Tibial nerve (tissue), 4 donors: ENCODE measurements at places on chromosomes 16 and 17.
A peak's percentile ranks its signal among the peaks of the same experiment; 100 is the strongest.

- no peaks in the 10 kb centered on the region for H3K27me3 ChIP-seq
- no peak for DNase-seq
- no peaks in the 10 kb centered on the region for H3K4me1 ChIP-seq
- no peak overlapping the region for H3K27ac ChIP-seq
These were observed 97.0 kb downstream of the PRKCA start for GRCh38 chr17:66399441-66399840.

DNA sequence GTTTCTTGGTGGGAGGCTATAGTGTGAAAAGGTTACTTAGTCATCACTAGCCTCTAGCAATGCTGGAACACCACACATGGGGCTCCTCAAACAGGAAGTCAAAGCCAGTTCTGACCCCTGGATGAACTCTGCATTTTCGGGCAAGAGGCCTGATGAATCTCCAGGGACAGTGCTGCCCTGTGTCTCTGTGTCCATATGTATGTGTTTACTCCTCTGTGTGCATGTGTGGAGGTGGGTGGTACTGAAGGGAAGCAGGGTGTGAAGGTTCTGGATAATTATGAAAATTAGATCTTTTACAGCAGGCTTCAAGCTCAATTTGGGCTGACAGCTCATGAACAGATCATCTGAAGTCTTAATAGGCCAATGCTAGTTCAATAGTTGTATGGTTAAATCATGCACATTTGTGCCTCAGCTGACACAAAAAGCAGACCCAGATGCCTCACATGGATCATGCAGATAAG, 133.6 kb downstream of the SNX11 start:
- H3K27ac ChIP-seq, result no peak overlapping the region
- no peaks in the 10 kb centered on the region for H3K27me3 ChIP-seq
- H3K4me3 ChIP-seq, result no peak overlapping the region
- DNase-seq, result peak; percentile 7
- H3K36me3 ChIP-seq, result no peaks in the 10 kb centered on the region

DNA sequence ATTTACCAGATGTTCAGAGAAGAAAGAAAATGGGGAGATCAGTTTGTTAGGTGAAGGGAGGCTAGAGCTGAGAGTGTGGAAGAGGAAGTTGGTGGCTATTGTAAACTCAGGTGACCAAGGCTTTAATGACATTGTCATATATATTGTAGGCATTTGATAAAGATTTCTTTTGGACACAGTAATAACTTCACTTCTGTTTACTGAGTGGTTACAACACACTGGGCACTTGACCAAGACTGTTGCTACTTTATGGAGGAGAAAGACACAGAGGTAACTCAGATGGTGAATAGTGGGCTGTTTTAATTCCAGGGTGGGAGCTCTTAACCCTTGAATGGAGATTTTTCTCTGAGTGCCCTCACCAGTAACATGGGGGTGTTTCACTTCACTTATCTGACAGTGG, 46.0 kb downstream of the TNRC6A start:
- no peak overlapping the region for H3K27ac ChIP-seq
- peaks cover 51% of the 10 kb centered on the region for H3K36me3 ChIP-seq
- no peak overlapping the region for H3K4me3 ChIP-seq
- H3K27me3 ChIP-seq, result no peaks in the 10 kb centered on the region

DNA sequence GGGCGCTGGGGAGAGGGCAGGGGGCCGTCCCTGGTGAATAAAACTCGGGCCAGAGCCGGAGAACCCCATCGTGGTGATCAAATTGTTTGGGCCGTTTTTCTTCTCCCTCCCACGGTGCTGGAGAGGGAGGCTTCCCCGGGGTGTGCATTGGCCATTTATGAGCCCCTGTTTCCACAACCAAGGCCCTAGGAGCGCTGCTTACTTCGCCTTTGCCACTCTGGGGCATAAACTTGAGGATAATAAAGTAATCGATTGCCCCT, 544 bp downstream of the CCP110 start:
- H3K27ac ChIP-seq, result peak overlapping the region; percentile 55
- H3K36me3 ChIP-seq, result no peaks in the 10 kb centered on the region
- no peaks in the 10 kb centered on the region for H3K4me1 ChIP-seq
- H3K4me3 ChIP-seq, result peak overlapping the region; percentile 79
- no peak for DNase-seq

DNA sequence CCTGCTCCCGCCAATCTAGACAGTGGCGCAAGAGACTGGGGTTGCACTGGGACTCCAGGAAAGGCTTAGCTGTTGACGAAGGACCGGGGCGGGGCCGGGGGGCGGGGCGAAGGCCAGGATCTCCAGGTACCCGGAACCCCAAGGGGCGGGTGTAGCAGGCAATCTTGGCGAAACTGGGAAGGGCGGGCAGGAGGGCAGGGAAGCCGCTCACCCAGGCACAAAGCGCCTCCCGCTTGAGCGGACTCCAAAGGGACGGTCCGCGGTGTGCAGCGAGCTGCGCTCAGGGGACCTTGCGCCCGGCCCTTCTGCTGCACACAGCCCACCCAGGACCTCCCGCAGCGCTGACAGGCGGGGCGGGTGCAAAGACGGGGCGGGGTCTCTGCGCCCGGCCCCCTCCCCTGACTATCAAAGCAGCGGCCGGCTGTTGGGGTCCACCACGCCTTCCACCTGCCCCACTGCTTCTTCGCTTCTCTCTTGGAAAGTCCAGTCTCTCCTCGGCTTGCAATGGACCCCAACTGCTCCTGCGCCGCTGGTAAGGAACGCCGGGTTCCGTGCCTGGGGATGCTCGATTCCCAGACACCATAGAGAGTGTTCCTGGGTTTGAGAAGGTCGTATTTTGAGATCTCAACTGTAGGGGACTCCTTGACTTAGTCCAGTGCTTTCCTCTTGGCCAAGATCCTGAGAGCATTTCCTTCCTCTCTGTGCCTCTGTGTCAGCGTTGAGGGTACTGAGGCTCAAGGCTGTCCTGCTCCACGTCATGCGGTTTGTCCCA, at the start of gene MT1F:
MT1F (plus strand) TSS at position 405 of the 772 bp plus-strand sequence; CDS start at position 505, 100 bp downstream.
- DNase-seq, result peak; percentile 49
- H3K27me3 ChIP-seq, result peaks cover 27% of the 10 kb centered on the region
- H3K36me3 ChIP-seq, result no peaks in the 10 kb centered on the region
- H3K4me3 ChIP-seq, result peak within 1 kb of the TSS; percentile 59
- peak within 1 kb of the TSS; percentile 59 for H3K27ac ChIP-seq

- H3K27me3 ChIP-seq, result no peaks in the 10 kb centered on the region
- H3K4me3 ChIP-seq, result no peak overlapping the region
- DNase-seq, result no peak
- H3K36me3 ChIP-seq, result no peaks in the 10 kb centered on the region
- H3K27ac ChIP-seq, result no peak overlapping the region
These were observed 58.2 kb downstream of the MFSD11 start for GRCh38 chr17:76796081-76796480.

DNA sequence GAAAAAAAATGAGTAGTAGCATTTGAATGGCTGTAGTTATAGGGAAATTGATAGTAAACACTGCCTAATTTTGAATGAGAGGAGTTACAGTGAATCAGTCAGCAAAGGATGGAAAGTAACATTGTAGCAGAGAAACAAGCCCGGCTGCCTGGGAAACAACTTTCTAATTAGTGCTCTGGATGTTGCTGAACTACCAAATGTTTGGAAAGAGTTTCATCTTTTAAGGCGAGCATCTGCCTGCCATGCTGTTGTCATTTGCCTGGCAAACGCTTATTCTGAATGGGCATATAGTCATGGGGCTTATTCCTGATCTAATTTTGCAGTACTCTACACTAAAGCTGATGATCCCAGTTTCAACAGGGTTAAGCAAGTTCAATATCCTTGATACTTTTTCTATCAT, 138.6 kb downstream of the CDH11 start:
- DNase-seq, result no peak
- no peak overlapping the region for H3K27ac ChIP-seq
- H3K4me1 ChIP-seq, result no peaks in the 10 kb centered on the region
- H3K36me3 ChIP-seq, result no peaks in the 10 kb centered on the region
- H3K4me3 ChIP-seq, result no peak overlapping the region

DNA sequence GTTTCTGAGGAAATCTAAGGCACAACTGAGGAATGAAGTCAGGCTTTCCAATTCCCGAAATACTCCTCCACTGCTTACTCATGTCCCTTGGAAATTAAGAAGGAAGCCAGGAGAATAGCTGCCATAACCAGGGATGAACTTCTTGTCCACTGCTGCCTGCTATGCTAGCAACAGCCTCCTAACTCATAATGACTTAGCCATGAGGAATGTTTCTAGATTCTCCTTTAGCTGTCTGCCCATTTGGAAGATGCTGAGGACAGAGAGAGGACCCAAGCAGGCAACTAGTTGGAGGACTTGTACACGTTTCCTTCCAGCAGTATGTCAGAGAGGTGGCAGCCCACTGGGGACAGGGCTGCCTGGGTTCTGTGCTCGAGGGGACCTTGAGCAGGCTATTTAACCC, 939 bp upstream of the CCL2 start:
- H3K4me3 ChIP-seq, result no peak overlapping the region
- no peaks in the 10 kb centered on the region for H3K36me3 ChIP-seq
- H3K27ac ChIP-seq, result peak overlapping the region; percentile 45
- DNase-seq, result no peak
- no peaks in the 10 kb centered on the region for H3K27me3 ChIP-seq

DNA sequence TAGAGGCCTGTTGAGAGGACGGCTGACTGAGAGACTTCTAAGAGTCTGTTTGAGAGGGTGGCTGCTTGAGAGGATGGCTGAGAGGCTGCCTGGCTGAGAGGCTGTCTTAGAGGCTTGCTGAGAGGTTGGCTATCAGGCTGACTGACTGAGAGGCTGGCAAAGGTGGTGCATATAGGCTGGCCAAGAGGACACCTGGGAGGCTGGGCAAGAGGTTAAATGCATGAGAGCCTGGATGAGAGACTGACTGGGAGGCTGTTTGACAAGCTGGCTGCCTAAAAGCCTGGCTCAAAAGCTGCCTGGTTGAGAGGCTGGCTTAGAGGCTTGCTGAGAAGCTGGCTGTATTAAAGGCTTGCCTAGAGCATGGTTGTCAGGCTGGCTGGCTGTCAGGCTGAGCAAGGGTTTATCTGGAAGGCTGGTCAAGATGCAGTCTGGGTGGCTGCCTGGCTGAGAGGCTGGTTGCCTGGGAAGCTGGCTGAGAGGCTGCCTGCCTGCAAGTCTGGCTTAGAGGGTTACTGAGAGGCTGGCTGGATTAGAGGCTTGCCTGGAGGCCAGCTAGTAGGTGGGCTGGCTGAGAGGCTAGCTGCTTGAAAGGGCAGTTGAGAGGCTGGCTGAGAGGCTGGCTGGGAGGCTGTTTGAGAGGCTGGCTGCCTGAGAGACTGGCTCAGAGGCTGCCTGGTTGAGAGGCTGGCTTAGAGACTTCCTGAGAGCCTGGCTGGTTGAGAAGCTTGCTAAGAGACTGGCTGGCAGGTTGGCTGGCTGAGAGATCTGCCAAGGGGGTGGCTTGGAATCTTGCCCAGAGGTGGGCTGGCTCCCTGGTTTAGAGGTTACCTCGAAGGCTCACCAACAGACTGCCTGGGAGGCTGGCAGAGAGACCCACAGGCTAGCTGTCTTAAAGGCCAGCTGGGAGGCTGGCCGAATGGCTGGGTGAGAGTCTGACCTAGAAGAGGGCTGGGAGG, 38.3 kb upstream of the ACSM2B start:
- no peaks in the 10 kb centered on the region for H3K27me3 ChIP-seq
- no peak overlapping the region for H3K4me3 ChIP-seq
- no peak for DNase-seq

GRCh38 chr17:47465165-47465564, 65.7 kb upstream of the NPEPPS start:
- no peaks in the 10 kb centered on the region for H3K4me1 ChIP-seq
- DNase-seq, result no peak
- H3K4me3 ChIP-seq, result no peak overlapping the region
- no peaks in the 10 kb centered on the region for H3K36me3 ChIP-seq
- no peak overlapping the region for H3K27ac ChIP-seq

DNA sequence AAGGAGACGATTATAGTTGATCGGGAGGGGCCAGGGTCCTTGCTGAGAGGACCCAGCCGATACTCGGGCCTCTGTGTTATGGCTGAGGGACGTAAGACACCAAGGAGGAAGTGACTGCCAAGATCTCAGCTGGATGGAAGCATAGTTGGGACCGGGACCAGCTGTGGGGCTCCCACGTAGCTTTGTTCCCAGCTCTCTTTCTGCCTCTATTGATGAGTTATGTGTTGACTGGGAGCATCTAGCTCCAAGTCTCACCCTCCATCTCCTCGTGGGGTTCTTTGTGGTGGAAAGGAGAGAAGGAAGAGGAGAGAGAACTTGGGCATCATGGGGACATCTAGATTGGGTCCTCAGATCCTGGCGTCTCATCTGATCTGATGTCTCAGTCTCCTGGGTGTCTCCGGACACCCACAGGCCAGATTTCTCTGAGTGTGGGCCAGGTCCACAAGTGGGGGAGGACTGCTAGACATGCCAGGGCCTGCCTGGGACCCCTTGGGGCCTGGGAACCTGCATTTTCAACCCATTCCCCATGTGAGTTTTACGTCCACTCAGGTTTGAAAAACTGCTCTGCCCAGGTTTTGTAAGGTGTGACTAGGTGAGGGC, 1.0 kb downstream of the MGRN1 start:
- H3K27ac ChIP-seq, result peak overlapping the region; percentile 97
- H3K27me3 ChIP-seq, result no peaks in the 10 kb centered on the region
- DNase-seq, result no peak
- H3K36me3 ChIP-seq, result no peaks in the 10 kb centered on the region
- peak overlapping the region; percentile 92 for H3K4me3 ChIP-seq
- peaks cover 23% of the 10 kb centered on the region for H3K4me1 ChIP-seq

DNA sequence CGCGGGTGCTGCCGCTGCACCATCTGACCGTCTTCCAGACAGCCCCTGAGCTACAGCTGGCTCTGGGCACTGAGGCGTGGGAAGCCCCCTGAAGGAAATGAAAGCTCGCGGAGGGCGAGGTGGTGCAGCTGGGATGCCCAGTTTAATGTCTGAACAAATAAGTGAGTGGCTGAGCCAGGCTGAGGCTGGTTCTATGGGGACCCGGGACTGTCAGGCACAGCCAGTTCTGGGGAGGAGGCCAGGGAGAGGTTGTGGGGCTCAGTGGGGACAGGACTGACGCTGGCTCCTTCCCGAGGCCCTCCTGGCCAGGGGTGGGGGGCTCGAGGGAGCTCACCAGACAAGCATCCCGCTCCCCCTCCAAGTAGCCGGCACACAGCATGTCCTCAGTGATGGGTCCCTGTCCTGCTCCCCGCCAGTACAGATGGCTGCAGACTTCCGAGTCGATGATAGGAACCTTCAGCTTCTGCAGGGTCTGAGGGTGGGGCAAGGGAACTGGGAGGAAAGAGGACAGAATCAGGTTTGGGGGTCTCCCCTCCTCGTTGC, 4.4 kb downstream of the PRSS22 start:
- H3K36me3 ChIP-seq, result no peaks in the 10 kb centered on the region
- no peaks in the 10 kb centered on the region for H3K4me1 ChIP-seq
- DNase-seq, result no peak
- no peak overlapping the region for H3K27ac ChIP-seq

GRCh38 chr17:36151891-36152638, 24.4 kb downstream of the TBC1D3B start:
- H3K27me3 ChIP-seq, result no peaks in the 10 kb centered on the region
- H3K36me3 ChIP-seq, result no peaks in the 10 kb centered on the region
- H3K27ac ChIP-seq, result no peak overlapping the region
- no peak overlapping the region for H3K4me3 ChIP-seq
